ENCODE measurements at places on chromosomes 11 and 22.
A peak's percentile ranks its signal among the peaks of the same experiment; 100 is the strongest.

DNA sequence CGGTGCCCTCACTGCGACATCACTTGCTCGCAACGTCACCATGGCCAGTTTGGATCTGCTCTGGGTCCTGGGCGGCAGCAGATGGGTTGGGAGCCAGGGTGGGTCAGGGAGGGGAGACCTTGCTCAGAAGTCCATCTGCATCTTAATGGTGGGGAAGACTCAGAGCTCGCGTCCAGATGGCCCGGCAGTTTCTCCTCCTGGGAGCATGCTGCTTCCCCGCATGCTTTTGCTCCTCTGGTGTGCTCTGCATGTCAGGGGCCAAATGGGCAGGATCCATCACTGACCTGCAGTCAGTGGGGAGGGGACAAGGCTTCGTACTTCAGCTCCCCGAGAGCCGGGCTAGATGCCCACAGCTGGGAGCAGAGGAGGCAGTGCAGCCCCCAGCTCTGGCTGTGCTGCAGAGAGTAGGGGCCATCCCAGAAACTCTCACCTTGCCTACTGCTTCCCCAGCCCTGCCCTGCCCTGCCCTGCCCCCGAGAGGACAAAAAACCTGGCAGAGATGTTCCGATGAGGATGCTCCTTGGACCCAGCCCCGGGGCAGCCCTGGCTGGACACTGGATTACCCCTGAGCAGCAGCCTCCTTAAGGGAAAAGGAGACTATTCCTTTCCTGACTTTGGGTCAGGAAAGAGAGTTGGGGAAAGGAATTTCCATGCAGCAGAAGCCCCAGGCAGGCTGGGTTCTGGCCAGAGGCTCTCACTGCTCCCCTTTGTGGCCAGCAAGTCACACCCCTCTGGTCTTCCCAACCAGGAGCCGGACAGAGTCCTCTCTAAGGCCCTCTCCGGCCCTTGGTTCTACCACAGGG is 149.9 kb downstream of the PKNOX2 start:
- DNase-seq, result no peak

GRCh38 chr11:86108191-86108590 is 39.3 kb upstream of the PICALM start:
- DNase-seq, result no peak

GRCh38 chr11:33891714-33892327 is at the start of gene LMO2:
LMO2 (minus strand) TSS chr11:33892076; CDS start chr11:33869716, 22,360 bp downstream.
- DNase-seq, result no peak

GRCh38 chr22:30277547-30278344 is 11.1 kb upstream of the OSM start:
- DNase-seq, result no peak

- no peak for DNase-seq
Observed at GRCh38 chr11:10484461-10485180, 29.6 kb downstream of the AMPD3 start.

DNA sequence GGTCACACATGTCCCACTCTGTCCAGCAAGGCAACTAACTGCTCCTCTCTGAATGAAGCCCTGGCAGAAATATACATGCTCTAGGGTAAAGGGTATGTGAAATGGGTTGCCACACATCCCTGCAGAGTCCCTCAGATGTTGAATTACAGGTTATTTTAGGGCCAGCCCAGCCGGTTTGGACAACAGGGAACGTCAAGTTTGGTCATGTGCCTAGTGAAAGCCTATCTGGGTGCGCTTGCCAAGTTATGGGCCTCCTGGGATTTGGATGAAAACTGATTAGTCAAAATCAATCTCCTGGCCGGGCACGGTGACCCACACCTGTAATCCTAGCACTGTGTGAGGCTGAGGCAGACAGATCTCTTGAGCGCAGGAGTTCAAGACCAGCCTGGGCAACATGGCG is 10.4 kb downstream of the AP1B1 start:
- no peak for DNase-seq

GRCh38 chr22:37245740-37246139 is 1.7 kb upstream of the RAC2 start:
- DNase-seq, result no peak

DNA sequence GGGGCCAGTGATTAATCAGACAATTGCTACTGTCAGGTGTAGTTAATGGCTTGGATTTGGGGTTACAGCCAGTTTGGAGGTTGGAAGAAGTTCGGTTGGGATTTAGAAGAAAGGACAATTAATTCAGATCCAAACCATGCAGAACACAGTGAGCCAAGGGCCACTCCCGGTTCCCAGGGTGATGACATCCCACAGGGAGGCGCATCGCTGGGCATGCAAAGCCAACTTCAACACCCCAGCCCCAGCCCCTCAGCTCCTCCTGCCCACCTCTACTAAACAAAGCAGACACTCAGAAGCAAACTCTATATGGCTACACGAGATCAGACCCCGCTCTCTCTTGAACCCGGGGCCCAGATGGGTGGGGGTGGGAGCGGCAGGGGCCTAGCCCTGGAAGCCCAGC is 10.2 kb downstream of the MB start:
- no peak for DNase-seq

DNA sequence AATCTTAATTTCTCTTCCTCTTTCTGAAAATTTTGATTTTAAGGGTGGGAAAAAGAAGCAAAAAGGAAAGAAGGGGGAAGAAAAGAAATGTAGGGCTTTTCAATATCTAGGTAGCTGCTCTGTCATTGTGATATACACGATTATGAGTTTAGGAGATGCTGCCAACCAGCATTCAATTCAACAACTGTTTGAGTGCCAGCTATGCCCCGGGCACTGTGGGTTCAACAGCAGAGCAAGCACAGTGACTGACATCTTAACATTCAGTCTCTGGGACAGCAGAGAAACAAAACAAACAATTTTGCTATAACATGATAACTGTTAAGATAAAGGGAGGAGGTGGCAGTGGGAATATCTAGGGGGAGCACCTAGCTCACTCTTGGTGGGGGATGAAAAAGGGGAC is 91.6 kb downstream of the DBX1 start:
- DNase-seq, result no peak

GRCh38 chr22:35380537-35381423 is at the start of gene HMOX1:
HMOX1 (plus strand) TSS chr22:35381096; CDS start chr22:35381174, 78 bp downstream.
- DNase-seq, result peak; percentile 70

DNA sequence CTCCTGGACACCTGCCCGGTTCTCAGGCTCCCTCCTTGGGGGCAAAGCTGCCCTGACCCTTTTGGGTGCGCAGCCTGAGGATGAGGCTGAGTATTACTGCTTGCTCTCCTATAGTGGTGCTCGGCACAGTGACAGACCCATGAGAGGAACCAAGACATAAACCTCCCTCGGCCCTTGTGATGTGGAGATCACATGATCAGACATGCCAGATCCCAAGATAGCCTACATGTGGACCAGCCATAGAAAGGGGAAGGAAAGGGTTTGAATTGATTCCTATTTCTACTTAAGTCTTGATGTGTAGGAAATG is 125.3 kb downstream of the VPREB1 start:
- no peak for DNase-seq

GRCh38 chr22:39318507-39319283 is 728 bp downstream of the RPL3 start:
- DNase-seq, result no peak

- DNase-seq, result no peak
Observed at GRCh38 chr11:12224537-12224893, 114.1 kb downstream of the MICAL2 start.

- DNase-seq, result no peak
Observed at GRCh38 chr11:82873919-82874333, 26.3 kb downstream of the PRCP start.

- DNase-seq, result no peak
Observed at GRCh38 chr11:43504316-43504950, 145.7 kb downstream of the TTC17 start.

GRCh38 chr11:55401011-55401410 is 33.2 kb downstream of the OR4A15 start:
- DNase-seq, result no peak

GRCh38 chr22:23638611-23639010 is 6.5 kb upstream of the DRICH1 start:
- no peak for DNase-seq

DNA sequence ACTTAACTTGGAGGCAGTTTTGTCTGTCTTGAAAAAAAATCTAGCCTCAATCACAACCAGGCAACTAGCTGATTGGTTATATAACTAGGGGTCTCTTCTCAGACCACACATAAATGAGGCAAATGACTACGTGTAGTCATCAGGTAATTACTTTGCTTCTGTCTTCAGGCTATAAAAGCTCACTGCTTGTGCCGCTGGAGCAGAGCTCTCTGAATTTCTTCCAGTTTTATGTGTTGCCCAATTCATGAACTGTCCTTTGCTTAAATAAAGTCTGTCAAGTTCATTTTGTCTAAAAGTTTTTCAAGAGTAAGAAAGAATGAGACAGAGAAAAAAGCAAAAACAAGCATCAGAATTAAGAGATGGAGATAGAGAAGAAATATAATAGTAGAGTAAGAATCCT is 93.4 kb downstream of the MUC15 start:
- DNase-seq, result no peak

DNA sequence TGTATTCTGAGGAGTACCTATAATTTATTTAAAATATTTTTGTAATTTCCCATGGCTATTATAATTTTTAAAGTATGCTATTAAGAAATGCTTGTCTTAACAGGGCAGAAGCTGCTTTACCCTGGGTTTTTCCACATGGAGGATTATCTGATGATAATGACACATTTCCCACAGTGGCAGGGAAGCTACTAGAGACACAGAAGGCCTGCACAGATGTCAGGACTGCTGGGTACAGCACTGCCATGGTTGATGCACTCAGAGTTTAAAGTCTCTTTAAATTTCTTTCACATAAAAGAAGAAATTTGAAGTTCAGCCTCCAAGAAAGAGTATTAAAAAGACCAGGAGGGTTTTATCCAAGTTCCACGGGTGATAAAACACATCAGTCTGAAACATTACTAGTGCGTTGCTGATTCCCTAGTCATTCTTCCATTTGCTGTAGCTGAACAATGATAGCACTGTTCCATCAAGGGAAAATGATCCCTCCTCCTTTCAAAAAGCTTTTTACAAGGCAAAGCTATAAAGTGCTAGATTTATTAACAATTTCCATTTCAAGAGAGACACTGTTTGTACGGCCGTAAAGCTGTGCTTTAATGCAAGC is 363.0 kb downstream of the CNTN5 start:
- DNase-seq, result no peak

- DNase-seq, result no peak
Observed at GRCh38 chr11:48207881-48208280, 8.7 kb upstream of the OR4B1 start.

DNA sequence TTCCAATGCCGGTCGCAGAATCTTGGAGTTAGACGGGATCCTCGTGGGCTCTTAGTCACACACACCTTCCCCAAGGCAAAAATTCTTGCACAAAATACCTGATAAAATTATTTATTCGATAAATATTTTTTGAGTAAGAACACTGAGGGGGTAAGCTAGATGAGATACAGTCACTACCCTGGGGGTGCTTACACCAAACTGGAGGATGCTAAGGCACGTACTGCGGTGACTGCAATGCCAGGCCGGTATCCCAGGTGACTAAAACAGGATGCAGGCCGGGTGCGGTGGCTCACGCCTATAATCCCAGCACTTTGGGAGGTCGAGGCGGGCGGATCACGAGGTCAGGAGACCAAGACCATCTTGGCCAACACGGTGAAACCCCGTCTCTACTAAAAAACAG is 1.7 kb upstream of the MRTFA start:
- no peak for DNase-seq

- no peak for DNase-seq
Observed at GRCh38 chr11:65102142-65103095, 6.4 kb downstream of the VPS51 start.

GRCh38 chr11:65204646-65205601 is 23.2 kb downstream of the CAPN1 start:
- DNase-seq, result no peak

GRCh38 chr22:38572065-38572464 is 2.1 kb upstream of the DMC1 start:
- DNase-seq, result peak; percentile 20

Measured in fibroblast of skin of left quadriceps (primary cell).